ENCODE measurements at places on chromosomes 6 and 20.

- peak; percentile 5 for DNase-seq
Observed at GRCh38 chr6:119533603-119534279, 184.2 kb upstream of the MAN1A1 start.

DNA sequence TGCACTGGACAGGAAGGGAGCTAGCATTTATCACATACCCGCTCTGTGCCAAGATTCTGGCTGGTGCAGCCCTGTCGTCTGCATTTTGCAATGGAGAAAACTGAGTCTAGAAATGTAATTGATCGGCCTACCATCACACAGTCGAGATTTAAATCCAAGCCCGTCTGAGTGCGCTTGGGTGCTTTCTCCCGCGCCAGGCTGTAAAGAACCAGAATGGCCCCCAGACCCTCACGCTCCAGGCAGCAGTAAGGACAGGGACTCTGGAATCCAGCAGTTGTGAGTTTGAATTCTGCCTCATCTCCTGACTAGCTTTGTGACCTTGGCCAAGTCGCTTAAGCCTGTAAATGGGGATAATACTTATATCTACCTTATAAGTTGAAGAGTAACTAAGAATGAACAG lies 10.8 kb downstream of the DYNLRB1 start:
- DNase-seq, result no peak

DNA sequence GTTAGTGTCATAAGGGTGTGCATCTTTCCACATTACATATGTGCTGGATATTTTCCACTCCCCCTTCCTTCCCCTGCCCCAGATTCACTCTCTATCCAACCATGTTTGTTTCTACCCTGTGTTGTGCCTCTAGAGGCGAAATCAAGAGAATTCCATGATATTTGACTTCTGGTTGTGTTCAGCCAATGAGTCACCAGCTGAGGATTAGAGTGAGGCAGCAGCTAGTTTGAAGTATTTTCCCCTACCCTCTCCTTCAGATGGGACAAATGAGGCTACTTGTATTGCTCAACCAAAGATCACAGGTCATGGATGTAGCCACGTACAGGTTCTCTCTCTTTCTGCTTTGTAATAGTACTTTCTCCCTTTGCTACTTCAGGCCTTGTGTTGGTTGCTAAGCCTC lies 24.5 kb upstream of the OR2J2 start:
- DNase-seq, result no peak

GRCh38 chr6:159104163-159104925 lies 59.6 kb upstream of the TAGAP start:
- DNase-seq, result peak; percentile 83

DNA sequence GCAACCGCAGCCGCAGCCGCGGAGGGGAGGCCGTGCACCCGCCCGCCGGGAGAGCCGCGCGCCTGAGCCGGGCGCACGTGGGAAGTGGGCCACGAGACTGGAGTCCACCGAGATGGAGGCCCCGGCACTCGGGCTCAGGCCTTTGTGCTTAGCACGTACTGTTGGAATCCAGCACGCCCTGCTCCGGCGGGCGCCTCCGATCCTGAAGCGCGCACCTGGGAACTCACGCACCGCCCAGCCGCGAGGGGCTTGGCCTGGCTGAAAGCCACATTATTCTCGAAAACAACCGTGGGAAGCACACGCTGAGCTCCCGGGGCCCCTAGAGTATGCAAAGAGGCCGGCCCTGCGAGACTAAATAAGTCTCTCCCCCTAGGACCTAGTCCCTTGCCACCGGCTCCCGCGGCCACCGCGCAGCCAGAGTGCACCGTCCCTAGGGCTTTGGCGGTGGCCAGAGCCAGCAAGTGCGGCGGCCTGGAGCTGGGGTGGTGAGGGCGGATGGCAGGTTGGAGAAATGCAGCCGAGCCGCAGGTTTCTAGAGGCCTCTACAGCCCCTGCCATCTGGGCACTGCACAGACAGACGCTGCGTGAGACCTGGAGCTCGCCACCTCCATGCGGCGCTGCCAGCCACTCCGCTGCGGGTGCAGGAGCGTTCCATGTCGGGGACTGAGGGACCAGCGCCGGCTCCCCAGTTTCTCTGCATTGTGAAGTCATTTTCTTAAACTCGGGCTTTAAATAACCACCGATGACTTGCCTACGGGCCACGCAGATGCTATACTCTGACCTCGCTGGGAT lies 42.0 kb upstream of the LY86 start:
- no peak for DNase-seq

GRCh38 chr6:157754351-157754750 lies 68.7 kb upstream of the SNX9 start:
- no peak for DNase-seq

- peak; percentile 46 for DNase-seq
Observed at GRCh38 chr20:23407781-23408464, 13.4 kb downstream of the NAPB start.

DNA sequence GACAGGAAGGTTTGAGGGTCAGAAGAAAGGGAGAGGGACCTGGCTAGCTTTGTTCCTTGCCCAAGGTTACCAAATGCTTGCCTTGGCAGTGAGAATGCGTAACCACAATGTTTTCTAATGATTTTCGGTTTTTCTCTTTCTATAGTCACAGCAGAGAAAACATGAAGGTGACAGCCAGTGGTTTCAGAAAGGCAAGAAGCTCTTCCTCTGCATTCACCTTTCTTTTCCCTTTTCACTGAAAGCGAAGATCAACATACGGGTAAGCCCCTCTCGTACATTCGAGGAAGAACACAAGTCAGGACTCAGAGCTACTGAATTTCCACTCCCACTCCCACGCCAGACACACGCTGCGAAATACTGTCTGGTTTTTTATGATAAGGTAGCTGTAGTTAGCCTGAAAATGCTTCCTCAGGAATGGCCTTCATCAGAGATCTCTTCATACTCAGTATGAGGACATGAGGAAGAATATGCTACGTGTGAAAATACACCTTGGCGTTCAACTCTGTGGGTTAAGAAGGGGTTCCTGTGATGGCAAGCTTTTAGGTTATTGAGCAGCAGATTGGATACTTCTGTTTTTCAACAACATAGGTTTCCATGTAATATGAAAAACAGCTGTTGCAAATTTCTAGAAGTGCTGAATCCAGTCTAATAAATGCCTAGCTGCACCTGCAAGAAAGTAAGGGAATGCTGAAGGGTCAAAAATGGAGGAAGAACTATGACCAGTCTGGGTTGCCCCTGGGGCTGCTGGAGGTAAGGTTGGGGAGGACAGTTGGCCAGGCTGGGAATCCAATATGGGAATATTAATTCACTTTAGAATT lies 7.4 kb upstream of the CD83 start:
- DNase-seq, result peak; percentile 24

GRCh38 chr6:133854364-133855275 lies 34.3 kb upstream of the TCF21 start:
- no peak for DNase-seq

DNA sequence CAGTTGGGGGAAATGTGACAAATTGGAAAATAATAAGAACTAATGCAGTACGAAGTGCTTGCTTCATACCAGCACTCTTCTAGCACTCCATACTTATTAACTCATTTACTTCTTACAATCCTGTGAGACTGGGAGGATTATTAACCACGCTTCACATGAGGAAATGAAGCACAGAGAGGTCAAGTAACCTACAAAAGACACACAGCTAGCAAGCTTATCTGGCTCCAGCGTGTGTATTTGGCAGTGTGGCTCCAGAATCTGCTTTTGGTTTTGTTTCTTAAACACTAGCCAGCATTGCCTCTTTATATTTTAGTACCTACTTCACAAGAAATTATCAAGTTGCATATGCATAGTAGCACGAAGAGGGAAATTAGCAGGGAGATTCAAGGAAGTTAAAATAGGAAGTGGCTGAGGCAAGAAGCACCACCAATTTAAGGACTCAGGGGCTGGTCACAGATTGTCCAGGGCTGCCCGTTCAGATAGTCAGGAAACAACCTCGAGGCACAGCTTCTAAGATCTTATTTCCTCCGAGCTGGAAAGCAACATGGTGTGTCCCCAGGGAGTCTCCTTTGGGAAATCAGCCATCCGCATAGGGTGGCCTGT lies 302.7 kb upstream of the PRDM1 start:
- DNase-seq, result no peak

DNA sequence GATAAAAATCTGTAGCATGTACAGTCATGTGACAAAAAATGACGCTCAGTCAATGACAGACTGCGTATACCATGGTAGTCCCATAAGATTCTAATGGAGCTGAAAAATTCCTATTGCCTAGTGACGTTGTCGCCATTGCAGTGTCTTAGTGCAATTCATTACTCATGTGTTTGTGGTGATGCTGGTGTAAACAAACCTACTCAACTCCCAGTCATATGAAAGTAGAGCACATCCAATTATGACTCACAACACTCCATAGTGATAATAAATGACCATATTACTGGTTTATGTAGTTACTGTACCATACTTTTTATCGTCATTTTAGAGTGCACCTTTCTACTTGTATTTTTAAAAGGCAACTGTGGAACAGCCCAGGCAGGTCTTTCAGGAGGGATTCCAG lies 45.0 kb downstream of the TFAP2A start:
- DNase-seq, result no peak

DNA sequence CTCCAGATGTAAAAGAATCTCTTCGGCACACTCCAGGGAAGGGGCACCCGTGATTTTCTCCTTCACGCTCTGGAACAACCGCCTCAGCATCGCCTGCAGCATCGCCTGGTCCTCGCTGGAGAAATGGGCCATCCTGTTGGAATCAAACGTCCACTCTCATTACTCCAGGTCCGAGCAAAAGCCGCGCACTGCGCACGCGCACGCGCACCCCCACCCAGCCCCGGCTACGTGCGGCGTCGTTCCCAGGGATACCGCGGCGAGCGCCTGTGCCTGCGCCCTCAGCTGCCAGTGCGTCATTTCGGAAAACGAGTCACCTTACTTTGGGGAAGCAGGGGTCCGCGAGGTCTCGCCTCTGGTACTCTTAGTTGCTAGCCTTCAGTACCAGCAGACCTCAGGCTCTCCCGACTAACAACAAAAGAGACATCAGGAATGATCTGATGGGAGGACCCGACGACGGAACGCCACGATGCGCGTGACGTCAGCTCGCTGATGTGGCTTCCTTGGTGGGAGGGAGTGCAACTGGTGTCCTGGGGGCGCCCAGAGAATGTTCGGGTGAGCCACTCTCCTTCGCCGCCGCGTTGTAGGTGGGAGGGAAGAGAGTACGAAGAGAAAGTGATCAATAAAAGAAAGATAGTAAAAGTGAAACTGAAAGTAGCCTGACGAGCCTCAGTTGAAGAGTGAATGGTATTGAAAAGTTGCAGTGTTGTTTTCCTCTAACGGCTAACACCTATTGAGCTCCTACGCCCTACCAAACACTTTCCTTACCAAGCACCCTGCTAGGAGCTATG lies at the start of gene TBC1D32:
Gene TBC1D32 (minus strand): TSS at position 182 of the 788 bp plus-strand sequence. CDS start 50 bp downstream, at position 132.
- DNase-seq, result peak; percentile 86

GRCh38 chr6:167000759-167001158 lies 1.6 kb downstream of the CEP43 start:
- DNase-seq, result no peak

GRCh38 chr6:141956868-141957267 lies 175.9 kb upstream of the GJE1 start:
- DNase-seq, result no peak

- no peak for DNase-seq
Observed at GRCh38 chr20:44861531-44862006, 23.9 kb upstream of the YWHAB start.

DNA sequence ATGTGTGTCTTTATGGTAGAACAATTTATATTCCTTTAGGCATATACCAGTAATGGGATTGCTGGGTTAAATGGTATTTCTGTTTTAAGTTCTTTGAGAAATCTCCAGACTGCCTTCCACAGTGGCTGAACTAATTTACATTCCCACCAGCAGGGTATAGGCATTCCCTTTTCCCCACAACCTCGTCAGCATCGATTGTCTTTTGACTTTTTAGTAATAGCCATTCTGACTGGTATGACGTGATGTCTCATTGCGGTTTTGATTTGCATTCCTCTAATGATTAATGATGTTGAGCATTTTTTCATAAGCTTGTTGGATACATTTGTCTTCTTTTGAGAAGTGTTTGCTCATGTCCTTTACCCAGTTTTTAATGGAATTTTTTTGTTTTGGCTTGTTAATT lies 5.3 kb upstream of the TASP1 start:
- no peak for DNase-seq

- no peak for DNase-seq
Observed at GRCh38 chr6:56222499-56222898, 24.9 kb downstream of the COL21A1 start.

DNA sequence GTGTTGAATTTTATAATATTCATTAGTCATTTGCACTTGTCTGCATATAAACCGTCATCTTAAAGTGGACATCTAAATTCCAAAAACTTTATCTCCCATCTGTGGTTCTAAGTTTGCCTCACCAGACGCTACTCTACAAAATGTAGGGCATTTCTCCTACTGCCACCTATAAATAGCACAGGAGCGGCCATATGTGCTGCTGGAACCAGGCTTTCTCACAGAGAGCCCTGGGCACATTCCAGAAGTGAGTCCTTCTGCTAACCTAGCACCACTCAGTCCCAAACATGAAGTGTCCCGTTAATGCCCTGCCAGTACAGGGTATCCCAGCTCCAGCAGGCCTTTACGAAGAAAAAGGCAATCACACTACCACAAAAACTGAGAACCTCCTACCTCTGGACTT lies 153.7 kb downstream of the TMEM242 start:
- no peak for DNase-seq

GRCh38 chr6:139144490-139145085 lies 9.7 kb downstream of the HECA start:
- no peak for DNase-seq

GRCh38 chr20:19783966-19784401 lies 25.9 kb downstream of the RIN2 start:
- no peak for DNase-seq

DNA sequence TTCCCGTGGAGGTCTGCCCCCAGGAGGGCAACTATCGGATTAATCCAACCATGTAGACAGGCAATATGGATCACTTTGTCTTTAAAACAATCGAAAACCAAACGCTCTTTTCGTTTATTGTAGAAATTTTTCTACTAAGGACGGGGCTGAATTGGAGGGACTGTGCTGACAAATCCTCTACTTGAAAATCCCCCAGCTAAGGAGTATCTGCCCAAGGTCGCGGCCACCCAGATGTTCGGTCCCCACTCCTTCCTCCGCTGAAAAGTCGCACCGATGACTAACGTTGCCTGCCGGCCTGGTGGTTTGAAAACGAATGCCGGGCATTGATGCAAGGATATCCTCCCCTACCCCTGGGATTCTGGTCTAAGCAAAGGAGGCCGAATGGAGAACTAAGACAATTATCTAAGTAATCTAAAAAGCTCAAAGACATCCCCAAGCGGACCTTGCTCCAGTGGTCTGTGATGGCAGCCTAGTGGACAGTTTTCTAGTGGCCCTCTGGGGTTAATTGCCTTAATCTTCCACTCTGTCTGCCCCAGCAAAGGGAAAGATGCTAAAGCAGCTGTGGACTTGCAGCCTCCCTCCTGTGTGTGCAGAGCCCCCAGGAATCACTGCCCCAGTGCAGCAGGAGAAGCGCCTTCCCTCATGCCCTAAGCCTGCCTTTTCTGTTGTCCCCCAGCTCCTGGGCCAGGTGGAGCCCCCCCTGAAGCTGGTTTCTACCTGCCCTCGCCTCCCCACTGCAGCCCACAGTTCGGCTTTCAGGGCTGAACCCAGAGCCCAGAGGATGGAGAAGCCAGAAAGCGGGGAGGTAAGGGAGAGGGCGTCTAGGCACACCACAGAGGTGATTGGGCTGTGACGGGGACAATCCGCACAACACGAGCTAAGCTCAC lies 3.6 kb upstream of the FOXC1 start:
- no peak for DNase-seq

Measured in CD4-positive, alpha-beta T cell treated with Interleukin-4 for 4 hours (primary cell).